ENCODE measurements at places on chromosomes 12 and 14.

DNA sequence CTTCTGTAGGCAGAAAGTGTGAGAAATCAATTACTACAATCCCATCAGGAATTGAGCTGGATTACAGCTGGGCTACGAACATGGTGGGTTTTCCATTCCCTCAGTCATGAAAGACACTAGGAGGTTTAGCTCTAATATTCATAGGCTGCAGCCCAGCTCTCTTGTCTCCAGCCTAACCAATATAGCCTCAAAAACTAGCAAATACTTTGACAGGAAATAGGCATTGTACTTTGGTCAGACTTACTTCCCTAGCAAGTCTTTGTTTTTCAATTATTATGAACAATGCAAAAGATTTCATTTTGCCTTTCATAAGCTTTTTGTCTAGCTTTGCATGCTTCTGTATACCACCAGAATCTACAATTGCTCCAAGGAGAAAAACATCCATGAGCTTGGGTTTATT, 296.2 kb downstream of the GPHN start:
- DNase-seq, result no peak

GRCh38 chr12:64713376-64713775, 45.8 kb downstream of the GNS start:
- DNase-seq, result no peak

DNA sequence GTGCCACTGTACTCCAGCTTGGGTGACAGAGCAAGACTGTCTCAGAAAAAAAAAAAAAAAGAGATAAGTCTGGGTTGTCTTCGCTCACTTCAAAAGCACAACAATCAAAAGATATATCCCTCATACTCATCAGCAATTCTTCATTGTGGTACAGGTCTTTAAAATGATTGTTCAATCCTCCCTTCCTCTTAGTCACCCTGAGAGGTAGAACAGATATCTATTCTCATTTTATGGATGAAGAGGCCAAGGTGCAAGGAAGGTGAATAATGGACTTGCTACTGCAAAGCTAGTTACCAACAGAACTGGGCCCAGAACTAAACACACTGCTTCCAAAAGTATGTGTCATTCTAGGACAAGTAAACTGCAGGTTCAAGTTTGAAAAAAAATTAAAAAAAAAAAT, 7.1 kb downstream of the ERG28 start:
- no peak for DNase-seq

GRCh38 chr12:5220835-5221234, 177.2 kb downstream of the KCNA5 start:
- no peak for DNase-seq

DNA sequence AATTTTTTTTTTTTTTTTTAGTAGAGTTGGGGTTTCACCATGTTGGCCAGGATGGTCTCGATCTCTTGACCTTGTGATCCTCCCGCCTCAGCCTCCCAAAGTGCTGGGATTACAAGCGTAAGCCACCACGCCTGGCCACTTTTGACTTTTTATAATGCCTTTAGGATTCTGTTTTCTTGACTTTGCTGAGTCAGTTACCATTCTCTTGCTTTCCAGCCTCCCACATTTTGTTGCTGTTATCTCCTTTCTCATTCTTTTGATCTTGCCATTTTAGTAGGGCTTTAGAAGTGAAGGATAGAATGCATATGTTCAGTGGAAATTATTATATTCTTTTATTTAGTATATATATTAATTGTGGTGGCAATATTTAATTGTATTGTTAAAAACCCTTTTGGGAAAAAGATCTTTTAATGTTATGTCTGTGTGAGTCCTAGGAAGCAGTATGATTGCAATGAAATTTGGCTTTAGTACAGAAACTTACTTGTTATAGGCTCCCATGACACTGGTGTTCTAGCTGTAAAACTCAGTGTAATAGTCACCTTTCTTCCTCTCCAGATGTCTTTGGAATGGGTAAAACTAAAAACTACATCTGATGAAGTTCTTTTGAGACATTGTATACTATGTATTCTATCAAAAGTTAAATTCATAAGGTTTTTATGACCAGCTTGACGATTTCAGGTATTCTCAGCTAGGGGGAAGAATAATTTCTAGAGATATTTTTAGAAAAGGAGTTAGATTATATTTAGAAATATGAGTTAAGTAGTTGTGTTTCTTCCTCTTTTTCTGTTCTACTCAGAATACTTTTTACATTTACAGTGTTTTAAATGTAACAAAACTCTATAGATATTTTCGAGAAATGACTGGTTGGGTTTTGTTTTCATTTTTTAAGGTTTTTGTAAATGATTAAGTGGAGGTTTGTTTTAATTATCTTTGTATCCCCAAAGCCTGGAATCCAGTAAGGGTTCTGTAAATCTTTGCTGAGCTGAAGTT, 74.7 kb downstream of the APAF1 start:
- no peak for DNase-seq

- no peak for DNase-seq
Observed at GRCh38 chr12:74626397-74626796, 88.8 kb downstream of the ATXN7L3B start.

- no peak for DNase-seq
Observed at GRCh38 chr12:1852076-1852475, 31.7 kb downstream of the LRTM2 start.

GRCh38 chr12:46303039-46303666, 34.3 kb upstream of the SLC38A1 start:
- peak; percentile 60 for DNase-seq

- no peak for DNase-seq
Observed at GRCh38 chr14:45089813-45090212, 5.9 kb downstream of the PRPF39 start.

DNA sequence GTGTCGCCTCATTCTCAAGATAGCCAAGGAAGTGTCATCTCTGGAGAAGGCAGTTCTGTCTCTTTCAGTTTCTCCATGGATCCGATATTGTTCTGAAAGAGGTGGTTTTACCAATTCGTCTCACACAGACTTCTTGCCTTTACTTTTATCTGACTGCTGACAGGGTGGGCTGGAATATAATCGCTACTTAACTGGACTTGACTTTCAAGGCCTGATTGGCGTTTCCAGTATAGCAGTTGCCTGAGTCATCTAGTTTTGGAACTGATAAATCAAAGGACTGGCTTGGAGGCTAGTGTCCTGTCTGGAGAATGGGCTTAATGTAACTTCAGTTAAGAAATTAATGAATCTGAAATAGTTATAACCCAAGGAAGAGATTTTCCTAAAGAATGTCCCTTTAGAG, 21.6 kb downstream of the PRKCH start:
- no peak for DNase-seq

DNA sequence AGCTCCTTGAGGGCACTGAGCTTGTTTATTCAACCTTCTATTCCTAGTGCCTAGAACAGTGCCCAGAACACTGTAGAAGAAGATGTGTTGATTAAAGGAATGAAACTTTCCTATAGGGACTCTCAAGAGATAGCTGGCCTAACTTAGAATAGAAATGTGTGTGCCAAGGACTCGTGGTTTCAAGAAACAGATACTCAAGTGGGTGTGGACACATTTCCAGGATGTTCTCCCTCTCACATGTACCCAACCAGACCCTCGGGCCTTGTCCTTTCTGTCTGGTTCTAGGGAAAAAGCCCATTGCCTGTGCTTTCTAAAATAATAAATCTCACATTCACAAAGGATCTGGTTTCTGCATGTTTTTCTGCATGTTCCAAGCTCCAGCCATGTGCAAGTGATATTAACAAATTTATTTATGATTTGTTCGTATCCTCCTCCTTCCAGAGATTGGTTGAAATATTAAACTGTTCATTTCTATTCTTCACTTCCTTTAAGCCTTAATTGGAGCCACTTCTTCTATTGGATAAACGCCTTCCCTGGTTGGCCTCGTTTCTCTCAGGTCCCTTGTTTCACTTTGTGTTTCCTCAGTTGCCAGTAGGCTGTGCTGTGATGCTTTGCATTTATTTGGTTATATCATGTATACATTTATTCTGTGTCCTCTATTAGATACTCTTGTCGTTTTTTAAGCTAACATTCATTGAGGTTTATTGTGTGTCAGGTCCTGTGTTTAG, 89.8 kb downstream of the CRADD start:
- DNase-seq, result peak; percentile 31

- no peak for DNase-seq
Observed at GRCh38 chr14:60510254-60510950, 1.5 kb downstream of the SIX6 start.

- no peak for DNase-seq
Observed at GRCh38 chr12:80838708-80839107, 99.0 kb downstream of the LIN7A start.

DNA sequence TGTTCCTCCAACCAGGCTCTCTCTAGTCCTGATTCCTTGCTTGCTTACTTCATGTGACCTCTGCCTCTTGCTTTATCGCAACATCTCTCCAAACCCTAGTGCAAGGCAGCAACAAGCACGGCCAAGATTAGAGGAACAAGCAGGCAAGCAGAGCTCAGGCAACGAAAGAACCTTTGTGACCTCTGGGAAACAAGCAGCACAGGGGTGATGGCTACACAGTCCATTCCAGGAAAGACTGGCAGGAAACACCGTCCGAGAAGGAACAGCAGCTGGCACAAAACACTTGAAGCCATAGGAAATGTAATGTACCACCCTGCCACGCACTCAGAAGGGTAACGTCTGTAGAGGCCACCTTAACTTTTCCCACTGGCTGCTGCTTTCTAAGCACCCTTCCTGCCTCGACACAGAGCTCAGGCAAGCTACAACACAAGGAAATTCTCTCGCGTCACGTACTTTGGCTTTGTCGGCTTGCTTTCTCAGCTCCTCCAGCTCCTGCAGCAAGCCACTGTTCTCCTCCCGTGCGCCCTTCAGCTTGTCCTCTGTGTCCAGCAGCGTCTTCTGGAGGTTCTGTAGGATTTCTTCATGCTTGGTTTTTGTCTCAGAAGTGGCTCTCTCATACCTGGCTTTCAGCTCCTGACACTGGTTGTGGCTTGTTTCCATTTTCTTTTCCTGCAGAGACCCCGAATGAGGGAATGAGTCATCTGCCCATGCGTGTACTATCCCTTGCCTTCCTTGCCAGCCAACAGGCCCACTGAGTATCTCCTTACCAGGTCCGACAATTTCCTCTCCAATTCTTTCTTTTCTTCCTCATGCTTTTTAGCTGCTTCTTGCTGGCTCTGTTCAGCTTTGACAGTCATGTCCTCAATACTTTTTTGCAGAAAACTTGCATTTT, 61.4 kb upstream of the VPS33A start:
- DNase-seq, result no peak

- DNase-seq, result no peak
Observed at GRCh38 chr14:77682158-77682553, 25.7 kb downstream of the ALKBH1 start.

DNA sequence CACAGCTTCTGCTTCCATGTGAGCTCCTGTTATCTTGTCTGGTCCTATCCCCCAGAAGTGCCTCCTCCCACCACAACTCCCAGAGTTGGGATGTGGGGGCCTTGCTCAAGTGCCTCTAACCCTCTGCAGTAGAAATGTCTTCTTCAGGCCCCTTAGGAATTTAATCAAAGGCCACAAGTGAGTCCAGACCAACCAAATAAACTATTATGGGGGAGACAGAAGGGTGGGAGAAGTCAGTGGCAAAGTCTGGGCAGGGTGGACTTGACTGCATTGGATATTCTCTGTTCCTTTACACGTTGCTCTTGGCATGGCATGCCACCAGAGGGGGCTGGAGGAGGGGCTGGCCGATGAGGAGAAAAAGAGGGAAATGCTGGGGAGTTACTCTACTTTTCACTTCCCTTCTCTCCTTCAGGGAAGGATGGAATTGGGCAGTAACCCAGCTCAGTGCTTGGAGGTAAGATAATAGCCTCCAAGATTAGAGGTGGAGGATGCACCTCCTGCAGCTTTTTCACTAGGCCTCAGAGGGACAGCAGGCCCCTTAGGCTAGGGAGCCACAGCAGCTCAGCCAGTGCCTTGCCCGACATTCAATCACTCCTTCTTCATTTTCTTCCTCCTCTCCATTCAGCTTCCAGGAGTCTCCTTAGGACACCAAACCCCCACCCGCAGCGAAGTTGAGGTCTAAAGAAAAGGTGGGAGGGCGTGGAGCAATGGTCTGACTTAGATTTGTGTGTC, 1.2 kb upstream of the AP1G2 start:
- DNase-seq, result peak; percentile 65

- no peak for DNase-seq
Observed at GRCh38 chr12:90917431-90917830, 37.5 kb downstream of the CCER1 start.

DNA sequence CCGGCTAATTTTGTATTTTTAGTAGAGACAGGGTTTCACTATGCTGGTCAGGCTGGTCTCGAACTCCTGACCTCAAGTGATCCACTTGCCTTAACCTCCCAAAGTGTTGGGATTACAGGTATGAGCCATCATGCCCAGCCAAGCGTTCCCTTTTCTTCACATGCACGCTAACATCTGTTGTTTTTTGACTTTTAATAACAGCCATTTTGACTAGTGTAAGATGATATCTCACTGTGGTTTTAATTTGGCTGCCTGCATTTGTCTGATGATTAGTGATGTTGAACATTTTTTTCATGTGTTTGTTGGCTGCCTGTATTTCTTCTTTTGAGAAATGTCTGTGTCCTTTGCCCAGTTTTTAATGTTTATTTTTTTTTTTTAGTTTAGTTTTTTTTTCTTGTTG, 10.2 kb upstream of the YARS2 start:
- DNase-seq, result no peak
